T-helper 2 cell (primary cell): ENCODE measurements at places on chromosomes 1 and 21.
A peak's percentile ranks its signal among the peaks of the same experiment; 100 is the strongest.

DNA sequence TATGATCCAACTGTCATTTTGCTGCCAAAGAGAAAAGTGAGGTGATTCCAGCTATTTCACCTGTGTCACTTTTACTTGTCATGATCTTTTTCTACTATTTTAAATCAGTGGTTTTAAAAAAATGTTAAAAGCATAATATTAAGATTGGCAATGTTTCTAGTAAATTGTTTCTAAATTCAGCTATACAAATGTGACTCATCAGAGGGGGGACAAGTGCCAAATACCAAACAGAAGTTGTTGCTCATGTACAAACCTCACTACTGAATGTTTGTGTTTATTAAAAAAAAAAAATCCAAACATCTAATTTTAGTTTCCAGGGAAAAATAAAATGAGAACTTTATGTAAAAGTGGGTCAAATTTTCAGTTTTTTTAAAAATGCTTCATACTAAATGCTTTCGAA lies 346.2 kb upstream of the SNX7 start:
- DNase-seq: no peak

DNA sequence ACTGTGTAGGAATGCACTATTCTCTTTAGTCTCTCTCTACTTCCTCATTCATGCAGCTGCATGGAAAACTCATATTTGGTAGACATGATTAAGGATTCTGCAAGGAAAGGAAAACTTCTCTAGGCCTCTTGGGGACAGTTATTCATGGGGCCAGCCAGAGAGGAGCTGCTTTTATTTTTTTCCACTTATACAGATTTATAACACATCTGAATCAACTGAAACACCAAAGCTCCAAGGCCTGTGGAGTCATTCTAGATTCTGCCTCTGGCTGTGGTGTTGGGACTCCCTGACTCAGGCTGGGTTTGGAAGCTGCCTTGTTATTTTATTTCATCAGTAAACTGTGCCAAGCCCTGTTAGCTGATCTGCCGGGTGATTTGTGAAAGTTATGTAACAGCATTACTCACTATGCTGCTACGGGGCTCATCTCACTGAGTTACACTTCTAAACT lies 83.9 kb upstream of the EDEM3 start:
- DNase-seq: no peak

DNA sequence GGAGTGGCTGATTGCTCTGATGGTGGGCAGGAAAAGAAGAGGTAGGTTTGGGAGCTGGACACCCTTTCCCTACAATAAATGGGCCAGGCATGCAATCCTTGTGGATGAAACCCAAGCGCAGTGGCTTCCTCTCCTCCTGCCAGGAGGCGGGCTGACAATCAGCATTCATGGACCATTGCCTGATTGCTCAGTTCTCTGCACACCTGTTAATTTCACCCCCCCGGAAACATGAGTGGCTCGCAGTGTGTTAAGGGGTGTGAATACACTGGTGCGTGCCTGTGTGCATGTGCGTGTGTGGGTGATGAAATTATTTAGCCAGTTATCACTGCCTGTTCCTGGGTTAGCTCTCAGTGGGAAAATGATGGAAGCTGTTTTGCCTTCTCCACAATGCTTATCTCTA lies 310.7 kb downstream of the PCP4 start:
- DNase-seq: no peak

- no peak for DNase-seq
Measured at GRCh38 chr1:230555814-230556213, 86.5 kb upstream of the COG2 start.

GRCh38 chr1:218409946-218410510 lies 64.9 kb downstream of the TGFB2 start:
- no peak for DNase-seq

DNA sequence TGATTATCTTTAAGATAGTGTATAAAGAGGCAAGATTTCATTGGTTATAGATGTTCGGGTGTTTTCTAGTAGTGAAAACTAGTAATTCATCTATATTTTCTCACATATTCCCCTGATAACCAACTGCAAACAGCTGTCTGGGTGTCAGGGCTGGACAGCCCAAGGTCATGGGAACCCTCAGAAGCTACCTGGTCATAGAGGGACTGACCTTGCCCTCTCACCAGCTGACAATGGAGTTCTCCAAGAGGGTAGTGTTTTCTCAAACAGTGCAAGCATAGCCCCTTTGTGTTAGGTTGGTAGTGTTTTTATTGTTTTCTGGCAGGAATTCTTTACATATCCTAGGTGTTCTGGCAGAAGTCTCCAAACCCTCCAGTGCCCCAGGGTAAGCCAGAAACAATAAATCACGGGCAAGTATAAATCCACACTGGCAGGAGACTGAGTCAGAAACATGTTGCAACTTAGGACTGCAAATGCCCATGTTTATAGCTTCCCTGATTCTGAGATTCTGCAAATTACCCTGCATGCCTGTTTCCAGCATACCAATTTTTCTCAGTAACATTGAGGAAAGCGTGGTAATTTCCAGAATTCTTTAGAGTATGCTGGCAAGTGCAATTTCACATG lies 82.8 kb upstream of the ATP1A1 start:
- no peak for DNase-seq

- no peak for DNase-seq
Measured at GRCh38 chr1:12344596-12345349, 114.9 kb downstream of the VPS13D start.

GRCh38 chr21:43866260-43866629 lies 1.2 kb downstream of the AGPAT3 start:
- peak; percentile 70 for DNase-seq
